ENCODE measurements at places on chromosomes 12 and 14. TPM values are rescaled to one million over a fixed set of nuclear protein-coding genes. Genes with fewer than 3 reads are reported as not detected.

ORAI1 gene
- total RNA-seq = 8.5 TPM

DNA sequence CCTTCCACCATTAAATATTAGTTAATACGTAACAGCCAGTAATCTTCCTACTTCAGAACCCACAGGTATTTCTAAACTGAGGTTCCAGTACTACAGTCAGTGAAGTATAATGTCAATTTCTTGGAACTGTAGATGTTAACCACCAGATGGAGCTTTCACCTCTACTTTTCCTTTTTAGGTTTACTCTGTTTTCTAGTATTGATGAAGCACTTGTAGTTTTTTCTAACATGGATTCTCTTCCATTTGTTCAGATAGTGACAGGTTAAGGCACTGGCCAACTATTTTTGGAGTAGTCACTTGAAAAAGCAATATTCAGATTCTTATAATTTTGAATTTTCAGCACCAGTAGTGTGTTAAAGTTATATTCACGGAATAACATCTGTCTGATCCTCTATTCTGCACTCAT lies 4.6 kb upstream of the SEC23A start:
- no peak overlapping the region for H3K27ac ChIP-seq
- no peak overlapping the region for H3K4me3 ChIP-seq
- no peaks in the 10 kb centered on the region for H3K27me3 ChIP-seq
- H3K4me1 ChIP-seq = peaks cover 8% of the 10 kb centered on the region
- H3K36me3 ChIP-seq = no peaks in the 10 kb centered on the region

GRCh38 chr14:99289394-99290189 lies 17.6 kb upstream of the BCL11B start:
- no peaks in the 10 kb centered on the region for H3K27me3 ChIP-seq
- H3K27ac ChIP-seq = no peak overlapping the region
- no peak overlapping the region for H3K4me3 ChIP-seq
- no peaks in the 10 kb centered on the region for H3K4me1 ChIP-seq

DNA sequence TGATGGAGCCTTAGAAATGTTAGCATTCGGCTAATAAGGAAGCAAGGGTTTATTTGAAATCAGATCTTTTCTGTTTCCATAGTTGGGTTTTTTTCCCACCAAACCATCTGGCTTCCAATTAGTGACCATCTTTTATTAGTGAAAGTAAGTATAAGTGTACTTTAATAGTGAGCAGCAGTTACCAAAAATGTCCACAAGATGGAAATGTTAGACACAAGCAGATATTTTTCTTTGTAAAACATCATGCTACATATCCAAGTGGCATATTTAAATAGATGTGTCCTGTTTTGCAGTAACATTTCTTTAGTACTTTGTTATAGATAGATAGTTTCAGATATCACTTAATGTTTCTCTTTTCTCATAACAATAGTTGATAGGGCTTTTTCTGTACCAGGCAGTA lies 28.8 kb downstream of the YEATS4 start:
- H3K4me3 ChIP-seq = no peak overlapping the region
- no peaks in the 10 kb centered on the region for H3K27me3 ChIP-seq
- H3K36me3 ChIP-seq = no peaks in the 10 kb centered on the region
- H3K4me1 ChIP-seq = no peaks in the 10 kb centered on the region
- no peak for DNase-seq

PLEKHD1 gene
- 0.16 TPM for total RNA-seq

WIF1 gene
- not detected for total RNA-seq

DNA sequence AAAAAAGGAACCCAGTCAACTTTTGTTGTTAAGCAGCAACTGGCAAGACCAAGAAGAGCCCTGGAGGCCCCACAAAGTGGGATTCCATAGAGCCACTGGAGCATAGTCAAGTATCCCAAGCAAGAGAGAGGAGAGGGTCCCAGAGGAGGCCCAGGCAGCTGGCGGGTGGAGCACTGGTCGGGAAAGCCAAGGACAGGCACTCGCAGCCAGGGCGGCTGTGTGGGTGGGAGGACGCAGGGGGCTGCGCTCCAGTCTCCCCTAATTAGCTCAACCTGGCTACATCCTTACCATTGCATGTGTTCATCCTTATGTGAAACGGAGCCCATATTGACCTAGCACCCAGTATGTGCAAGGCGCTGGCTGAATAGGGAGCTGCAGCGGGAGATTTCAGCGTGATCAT lies 18.3 kb upstream of the ZFP36L1 start:
- peak overlapping the region; percentile 27 for H3K27ac ChIP-seq

DNA sequence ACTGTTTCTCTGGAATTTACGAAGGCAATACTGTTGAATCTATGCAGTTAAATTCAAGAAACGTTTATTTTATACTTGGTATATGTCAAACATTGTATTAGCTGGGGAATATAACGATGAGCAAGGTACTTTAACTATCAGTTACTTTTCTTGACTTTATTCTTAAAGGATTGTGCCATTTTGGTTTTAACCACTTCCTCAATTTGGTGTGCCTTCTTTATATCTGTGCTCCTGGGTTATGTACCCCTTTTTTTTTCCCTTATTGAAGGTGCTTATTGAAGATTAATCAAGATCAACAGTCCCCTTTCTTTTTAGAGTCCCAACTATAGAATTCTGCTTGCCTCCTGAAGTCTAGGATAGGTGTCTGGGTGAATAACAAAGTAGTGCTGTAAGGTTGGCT lies 5.8 kb downstream of the RAB21 start:
- no peak overlapping the region for H3K27ac ChIP-seq
- no peak for DNase-seq
- peaks cover 50% of the 10 kb centered on the region for H3K4me1 ChIP-seq
- H3K27me3 ChIP-seq = no peaks in the 10 kb centered on the region
- no peak overlapping the region for H3K4me3 ChIP-seq

- no peak overlapping the region for H3K4me3 ChIP-seq
- no peak for DNase-seq
- peaks cover 15% of the 10 kb centered on the region for H3K4me1 ChIP-seq
- H3K27ac ChIP-seq = peak overlapping the region; percentile 67
Measured at GRCh38 chr12:92242907-92243306, 97.3 kb upstream of the BTG1 start.
